C1 segment of cervical spinal cord (tissue), 14 donors: ENCODE measurements at places on chromosomes 2 and 18.

DNA sequence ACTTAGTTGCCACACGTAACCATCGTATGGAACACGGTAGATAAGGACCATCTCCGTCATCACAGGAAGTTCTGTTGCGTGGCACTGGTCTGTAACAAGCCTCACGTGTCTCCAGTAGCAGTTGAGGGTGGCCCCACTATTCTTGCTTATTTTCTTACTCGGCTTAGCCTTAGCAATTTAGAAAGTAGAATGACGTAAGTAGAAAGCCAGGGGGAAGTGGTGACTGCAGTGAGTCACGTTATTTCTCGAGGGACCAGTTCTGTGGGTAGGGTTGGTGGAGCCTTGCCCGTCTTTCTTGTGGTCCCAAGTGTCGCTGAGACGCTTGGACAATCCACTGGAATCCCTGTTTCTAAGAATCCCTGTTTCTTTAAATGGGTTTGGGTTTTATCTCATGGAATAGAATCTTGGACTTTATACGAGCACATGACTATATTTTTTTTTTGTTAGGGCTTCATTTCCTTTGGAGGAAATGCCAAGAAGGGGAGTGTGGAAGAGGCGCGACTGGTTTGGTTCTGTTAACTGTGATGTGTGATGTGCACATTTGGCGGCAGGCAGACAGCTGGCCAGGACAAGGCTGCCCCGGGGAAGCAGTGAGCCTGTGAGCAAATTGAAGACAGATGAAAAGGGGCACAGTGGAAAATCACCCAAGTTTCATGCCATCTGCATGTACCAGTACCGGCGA, 96.2 kb downstream of the CABLES1 start:
- peak; percentile 6 for DNase-seq

DNA sequence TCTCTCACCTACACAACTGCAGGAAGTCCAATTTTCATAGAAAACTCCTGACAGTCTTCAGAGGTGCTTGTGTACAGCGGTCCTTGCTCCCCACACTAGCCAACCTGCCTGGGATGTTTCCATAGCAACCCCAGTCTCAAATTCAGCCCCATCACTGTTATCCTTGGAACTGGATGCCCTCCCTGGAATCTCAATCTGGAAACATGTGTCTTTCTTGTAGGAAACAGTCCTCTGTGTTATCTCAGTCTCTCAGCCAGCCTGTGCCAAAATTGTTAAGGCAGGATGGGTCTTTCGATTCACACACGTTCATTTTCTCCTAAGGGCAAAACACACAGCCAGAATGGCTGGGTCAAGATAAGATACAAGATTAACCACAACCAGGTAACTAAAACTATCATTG, 295.5 kb upstream of the RND3 start:
- DNase-seq = no peak

DNA sequence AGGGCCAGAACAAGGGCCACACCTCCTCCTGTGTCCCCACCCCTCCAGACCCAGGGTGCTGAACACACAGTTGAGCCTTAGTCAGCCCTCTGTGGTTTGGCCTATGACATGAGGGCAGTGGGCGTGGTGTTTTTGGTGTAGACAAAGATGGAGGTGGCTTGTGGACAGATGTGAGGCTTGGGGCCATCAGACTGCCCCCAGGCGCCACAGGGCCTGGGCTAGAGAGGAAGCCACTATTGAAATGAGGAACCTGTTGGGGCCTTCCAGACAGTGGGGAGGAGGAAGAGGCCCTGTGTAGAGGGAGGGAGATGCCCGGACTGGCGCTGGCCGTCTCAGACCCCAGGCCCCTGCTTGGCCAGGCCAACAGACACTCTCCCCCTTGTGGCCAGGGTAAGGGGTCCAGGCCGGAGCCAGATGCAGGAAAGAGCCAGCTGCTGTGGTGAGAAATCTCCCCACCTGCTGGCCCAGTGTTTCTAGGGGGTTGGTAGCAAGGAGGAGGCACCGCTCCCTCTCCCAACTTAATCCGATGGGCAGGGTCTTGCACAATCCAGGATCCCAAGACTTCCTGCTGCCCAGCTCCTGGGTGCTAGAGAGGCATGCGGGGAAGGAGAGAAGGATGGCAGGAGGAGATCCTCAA, 53.8 kb downstream of the SMAD7 start:
- DNase-seq = peak; percentile 27

GRCh38 chr2:96881349-96882195, 11.7 kb upstream of the SEMA4C start:
- no peak for DNase-seq

GRCh38 chr2:61210332-61210981, 48.5 kb downstream of the C2orf74 start:
- DNase-seq = no peak

GRCh38 chr2:225763711-225764110, 364.2 kb downstream of the NYAP2 start:
- DNase-seq = no peak

- no peak for DNase-seq
Observed at GRCh38 chr18:13660510-13660909, 65.8 kb downstream of the FAM210A start.

- no peak for DNase-seq
Observed at GRCh38 chr18:55811925-55812324, 223.9 kb upstream of the TCF4 start.

DNA sequence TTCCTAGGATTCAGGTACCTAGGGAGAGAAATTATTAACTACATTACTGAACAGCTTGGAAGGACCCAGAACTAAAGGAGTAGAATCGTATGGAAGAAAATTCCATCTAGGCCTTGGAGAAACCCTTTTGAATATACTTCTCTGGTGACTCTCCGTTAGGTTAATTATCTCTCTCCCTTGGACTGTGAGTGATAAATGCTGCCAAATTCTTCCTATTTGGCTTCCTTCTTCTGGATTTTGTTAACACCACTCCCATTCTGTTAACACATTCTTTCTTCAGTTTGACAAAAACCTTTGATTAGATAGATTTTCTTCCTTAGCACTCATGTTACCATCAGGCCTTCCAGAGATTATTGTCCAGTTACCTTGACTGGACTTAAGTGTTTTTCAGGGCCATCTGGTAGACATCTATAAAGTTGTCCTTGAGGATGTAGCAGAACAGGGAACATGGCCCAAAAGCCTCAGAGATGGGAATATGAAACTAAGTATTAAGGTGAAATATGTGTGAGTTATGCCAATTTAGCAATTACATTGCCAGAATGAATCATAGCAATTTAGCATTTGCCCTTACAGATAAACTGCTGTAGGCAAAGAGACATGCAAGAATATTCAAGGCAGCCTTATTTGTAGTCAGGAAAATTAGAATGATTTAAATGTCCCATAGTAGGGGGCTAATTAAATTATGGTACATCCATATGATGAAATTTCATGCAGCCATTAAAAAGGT, 6.7 kb downstream of the CYP27A1 start:
- no peak for DNase-seq

GRCh38 chr18:13019301-13019700, 28.1 kb downstream of the CEP192 start:
- DNase-seq = no peak

DNA sequence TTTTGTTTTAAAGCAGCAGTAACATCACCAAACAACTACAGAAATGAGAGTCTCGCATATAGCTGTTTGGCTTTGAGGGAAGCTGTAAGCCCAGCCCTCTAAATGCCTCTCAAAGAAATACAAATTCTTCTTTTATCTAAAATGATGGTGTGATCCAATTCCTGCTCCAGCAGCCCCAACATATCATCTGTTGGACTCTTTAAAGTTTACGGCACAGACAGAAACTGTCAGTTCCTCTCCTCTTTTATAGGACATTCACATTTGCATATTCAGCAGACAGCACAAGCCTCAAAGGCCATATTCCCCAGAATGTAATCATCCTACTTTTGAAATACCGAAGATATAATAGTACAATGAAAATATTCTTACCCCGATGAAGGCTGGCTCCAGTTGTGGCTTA, 216.9 kb upstream of the REV1 start:
- no peak for DNase-seq

GRCh38 chr18:12306752-12307700, 1.0 kb upstream of the TUBB6 start:
- DNase-seq = no peak

DNA sequence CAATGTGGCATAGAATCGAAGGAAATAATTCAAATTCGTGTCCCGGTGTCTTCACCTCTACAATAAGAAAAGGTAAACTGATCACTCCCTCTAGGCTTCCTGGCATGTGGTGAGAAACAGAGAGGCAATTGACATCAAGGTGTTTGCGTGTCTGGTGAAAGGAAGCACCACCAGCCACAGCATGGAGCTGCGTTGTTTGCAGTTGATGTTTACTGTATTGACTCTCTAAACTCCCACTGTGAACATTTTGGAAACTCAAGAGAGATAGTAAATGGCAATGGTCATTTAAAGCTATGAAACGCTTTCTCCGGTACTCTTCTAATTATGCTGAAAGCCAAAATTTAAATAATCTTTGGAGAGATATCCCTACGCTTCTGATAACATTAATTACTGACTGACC, 82.6 kb downstream of the SETBP1 start:
- no peak for DNase-seq

DNA sequence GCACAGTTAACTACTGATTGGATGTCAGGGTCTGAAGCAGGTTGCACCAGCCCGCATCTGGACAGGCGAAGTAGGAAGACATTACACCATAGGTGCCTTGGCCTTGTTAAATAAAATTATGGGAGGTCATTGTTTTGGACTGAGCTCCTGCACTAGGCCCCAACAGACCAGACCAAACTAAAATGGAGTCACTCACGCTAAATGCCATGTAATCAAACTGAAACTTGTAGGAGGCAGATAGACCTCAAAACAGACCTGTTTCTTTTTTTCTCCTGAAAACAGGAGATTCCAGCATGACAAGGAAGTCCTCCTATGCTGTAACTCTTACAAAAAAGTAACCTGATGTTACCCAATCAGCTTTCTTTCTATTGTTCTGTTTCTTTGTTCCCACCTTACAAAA, 15.5 kb upstream of the NFU1 start:
- no peak for DNase-seq

GRCh38 chr2:21261591-21261990, 137.8 kb downstream of the TDRD15 start:
- no peak for DNase-seq

DNA sequence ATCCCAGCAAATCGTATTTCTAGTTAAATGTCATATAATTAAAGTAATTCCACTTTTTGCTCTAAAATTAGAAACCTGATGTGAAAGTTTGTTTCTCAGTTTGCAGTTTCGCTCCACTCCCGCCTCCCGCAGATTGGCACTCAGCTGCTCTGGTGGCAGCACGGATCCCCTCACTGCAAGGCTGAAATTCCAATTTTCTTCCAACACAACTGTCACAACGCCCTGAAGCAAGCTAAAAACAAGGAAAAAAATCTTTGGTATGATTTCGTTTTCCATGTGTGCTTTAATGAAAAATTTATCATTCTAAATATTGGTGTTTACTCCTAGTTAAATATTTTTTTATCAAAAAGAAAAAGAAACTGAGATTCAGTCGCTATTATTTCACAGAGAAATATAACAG, 38.5 kb downstream of the FTCDNL1 start:
- no peak for DNase-seq

GRCh38 chr2:13522917-13523821, 806.4 kb downstream of the TRIB2 start:
- DNase-seq = no peak

DNA sequence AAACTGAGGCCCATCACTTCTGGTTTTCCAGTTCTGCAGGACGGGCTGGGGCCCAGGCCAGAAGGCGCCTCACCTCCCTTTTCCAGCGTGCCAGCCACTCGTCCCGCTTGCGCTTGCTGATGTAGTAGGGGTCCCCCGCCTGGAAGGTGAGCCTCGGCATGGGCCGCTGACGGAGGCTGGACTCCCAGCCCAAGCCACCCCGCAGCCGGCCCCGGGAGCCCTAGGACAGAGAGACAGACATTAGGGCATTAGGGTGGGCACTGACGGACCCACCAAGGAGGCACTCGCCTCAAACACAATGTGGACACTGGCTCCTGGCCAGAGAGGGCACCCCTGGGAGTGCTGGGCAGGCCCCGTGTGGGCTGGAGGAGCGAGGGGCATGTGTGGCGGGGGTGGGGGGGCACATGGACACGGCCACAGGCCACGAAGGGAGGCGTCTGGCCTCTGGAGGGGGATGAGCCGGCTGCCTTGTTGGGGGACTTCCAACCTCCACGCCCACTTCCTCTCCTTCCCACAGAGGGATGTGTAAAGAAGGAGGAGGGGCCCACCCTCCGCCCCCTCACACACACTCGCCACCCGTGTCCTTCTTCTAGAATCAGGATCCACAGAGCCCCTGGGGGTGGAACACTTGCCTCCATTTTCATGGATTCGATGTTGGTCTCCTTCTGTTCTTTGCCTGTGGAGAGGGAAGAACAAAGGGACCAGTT, 66.7 kb downstream of the DNMT3A start:
- DNase-seq = no peak

DNA sequence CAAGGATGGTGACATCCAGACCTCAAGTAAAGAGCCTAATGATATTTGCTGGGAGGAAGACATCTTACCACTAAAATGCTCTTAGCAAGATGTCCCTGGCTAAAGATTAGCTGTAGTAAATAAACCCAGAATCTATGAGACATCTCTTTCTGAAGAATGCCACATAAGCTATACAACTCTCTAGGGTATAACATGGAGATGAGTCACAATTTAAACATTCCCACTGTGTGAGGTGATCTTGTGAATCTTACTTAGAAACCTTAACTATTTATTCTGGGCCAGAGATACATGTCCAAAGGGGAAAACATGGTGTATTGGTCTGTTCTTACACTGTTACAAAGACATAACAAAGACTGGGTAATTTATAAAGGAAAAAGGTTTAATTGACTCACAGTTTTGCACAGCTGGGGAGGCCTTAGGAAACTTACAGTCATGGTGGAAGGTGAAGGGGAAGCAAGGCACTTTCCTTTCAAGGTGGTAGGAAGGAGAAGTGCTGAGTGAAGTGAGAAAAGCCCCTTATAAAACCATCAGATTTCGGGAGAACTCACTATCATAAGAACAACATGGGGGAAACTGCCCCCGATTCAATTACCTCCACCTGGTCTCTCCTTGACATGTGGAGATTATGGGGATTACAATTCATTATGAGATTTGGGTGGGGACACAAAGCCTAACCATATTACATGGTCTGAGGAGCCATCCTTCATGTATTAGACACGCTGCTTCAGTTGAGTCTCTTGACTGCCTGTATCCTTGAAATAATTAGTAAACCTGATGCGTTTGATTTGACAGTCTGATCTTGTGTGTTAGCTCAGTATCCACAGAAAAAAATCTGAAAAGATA, 17.1 kb downstream of the KRCC1 start:
- DNase-seq = no peak

DNA sequence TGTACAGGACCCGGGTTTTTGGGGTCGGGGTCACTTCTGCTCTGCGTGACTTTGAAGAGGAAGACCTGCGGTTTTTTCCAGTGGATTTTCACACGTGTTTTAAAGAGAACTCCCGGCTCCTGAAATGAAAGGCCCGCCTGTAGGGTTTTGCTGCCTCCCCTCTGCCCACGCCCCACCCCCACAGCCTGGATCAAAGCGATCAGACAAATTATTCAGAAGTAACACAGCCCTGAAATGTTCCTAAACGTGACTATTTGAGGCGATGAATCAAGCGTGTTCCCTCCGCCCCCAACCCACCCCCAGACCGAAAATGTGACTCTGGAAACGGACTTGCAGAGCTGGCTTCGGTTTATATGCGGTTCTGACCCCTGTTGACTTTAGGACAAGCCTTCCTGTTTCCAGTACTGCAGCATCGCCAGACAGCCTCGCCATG, 28.7 kb upstream of the SMIM21 start:
- no peak for DNase-seq
